C1 segment of cervical spinal cord (tissue), 14 donors: ENCODE measurements at places on chromosomes 1 and 21.

DNA sequence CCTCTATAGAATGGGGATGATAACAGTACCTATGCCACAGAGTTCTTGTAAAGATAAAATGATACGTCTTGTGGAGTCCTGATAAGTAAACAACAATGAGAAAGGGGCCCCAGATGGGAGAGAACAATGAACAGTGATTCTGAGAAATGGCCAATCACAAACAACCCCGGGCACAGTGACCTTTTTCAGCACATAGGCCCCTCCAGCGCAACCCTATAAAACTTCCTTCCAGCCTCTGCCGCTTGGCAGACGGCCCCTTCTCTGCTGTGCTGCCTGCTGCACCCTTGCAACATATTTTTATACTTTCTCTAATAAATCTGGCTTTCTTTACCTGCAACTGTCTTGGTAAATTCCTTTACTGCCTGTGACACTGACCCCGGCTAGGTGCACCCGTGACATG lies 8.9 kb downstream of the RCAN1 start:
- peak; percentile 48 for DNase-seq

DNA sequence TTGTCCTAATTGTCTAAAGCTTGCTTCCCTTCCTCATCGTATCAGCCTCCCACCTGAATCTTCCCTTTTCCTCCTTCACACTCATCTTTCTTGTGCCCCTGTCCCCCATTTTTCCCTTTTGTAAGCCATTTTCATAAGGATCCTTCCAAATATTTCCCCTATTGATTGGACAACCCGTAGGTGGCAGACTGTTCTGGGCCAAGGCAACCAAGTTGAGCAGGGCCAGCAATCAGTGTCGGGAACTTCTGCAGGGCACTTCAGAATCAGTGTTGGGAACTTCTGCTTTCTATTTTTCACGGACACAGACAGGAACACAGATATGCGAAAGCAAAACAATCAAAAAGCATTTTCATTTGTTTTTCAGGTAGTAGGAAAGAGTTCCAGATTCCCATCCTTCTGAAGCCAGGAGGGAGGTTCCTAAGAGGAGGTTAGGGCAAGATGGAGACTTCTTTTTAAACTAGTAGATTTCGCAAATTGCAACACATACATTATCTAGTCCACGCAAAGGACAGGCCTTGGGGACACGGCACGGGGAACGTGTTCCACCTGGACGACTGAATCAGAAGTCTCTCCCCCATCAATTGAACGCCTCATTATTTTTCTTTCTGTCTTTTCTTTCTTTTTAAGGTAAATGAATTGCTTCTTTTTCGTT lies 691 bp upstream of the MPZL1 start:
- peak; percentile 24 for DNase-seq

GRCh38 chr1:70499695-70500094 lies 88.6 kb downstream of the CTH start:
- no peak for DNase-seq

DNA sequence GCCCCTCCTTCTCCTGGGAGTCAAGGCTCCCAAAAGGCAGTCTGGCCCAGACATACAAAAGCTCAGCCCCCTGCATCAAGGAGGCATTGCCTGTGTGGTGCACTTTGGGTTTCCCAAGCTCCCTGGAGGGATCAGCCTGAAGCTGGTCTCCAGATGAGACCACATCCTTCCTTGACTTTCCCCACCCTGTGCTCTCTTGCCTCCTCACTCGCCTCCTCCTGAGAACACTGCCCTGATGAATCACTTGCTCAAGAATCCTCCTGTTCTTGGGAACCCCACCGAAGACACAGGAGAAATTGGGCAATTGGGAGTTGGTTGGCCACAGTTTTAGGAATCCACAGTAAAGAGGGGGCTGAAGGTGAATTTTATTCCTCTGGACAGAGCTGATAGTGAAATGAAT lies 34.8 kb upstream of the LYST start:
- DNase-seq = no peak

DNA sequence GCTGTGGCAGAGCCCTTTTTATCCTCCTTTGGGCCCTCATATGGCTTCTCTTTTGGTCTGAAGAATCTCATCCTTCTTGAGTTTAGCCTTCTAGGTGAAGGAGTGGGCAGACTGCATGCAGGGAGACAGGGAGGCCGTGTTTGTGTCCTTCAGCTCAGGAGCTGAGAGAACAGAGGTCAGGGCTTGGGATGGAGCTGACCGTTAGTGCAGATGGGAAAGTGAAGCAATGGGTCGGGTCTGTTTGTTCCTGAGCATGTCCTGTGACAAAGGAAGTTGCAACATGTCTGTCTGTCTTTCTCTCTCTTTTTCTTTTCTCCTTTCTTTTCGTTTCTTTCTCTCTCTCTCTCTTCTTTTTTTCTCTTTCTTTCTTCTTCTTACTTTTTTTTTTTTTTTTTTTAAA lies 14.9 kb downstream of the MAPKAPK2 start:
- DNase-seq = no peak

GRCh38 chr21:25036775-25037174 lies 570.5 kb downstream of the MRPL39 start:
- DNase-seq = no peak

DNA sequence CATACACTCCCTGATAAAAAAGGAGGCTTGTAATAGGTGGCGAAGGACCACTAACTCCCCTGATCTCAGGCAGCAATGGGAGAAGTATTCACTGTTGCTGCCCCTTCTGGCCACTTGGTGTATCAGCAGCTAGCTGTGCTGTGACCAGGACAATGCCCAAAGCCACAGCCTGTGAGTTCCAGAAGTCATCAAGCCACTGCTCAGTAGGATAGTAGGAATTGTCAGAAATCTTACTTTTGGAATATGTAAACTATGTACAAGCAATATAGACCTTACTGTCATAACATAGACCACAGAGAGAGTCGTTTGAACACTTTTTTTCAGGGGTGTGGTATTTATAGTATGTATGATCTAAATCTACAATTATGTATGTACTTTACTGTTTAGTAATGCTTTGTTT lies 248.3 kb upstream of the CAMK1G start:
- no peak for DNase-seq

GRCh38 chr1:117312453-117313138 lies 54.7 kb upstream of the MAN1A2 start:
- DNase-seq = no peak

- DNase-seq = no peak
Observed at GRCh38 chr21:42513985-42514882, 582 bp downstream of the SLC37A1 start.

DNA sequence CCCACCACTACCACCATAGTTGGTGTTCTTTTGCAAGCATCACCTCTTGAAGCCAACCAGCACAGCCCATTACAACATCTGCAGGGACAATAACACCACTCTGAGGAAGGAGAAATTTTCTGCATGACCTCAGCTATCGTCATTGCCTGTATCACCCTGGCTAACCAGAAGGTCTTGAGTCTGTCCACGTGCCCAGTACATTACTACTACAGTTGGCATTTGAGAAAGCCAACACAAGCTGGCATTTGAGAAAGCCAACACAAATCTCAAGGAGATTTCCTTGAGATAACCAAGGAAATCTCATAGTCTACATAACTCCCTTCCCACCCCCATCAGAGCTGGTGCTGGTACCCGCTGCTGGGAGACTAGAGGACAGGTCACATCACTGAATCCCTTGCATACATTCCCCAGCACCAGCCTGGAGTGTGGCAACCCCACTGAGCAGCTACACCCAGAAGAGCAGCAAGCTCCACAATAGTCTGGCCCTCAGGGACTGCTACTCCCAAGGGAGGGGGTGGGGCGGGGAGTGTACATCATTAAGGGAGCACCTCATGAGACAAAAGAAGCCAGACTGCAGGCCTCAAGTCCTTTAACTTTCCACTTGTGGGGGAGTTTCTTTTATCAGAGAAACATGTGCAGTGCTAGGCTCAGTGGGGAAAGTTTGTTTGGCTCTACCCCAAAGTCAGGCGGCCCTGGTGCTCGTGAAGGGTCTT lies 46.0 kb upstream of the GUCA2A start:
- DNase-seq = no peak

- DNase-seq = no peak
Observed at GRCh38 chr1:198564716-198565115, 24.2 kb upstream of the ATP6V1G3 start.

DNA sequence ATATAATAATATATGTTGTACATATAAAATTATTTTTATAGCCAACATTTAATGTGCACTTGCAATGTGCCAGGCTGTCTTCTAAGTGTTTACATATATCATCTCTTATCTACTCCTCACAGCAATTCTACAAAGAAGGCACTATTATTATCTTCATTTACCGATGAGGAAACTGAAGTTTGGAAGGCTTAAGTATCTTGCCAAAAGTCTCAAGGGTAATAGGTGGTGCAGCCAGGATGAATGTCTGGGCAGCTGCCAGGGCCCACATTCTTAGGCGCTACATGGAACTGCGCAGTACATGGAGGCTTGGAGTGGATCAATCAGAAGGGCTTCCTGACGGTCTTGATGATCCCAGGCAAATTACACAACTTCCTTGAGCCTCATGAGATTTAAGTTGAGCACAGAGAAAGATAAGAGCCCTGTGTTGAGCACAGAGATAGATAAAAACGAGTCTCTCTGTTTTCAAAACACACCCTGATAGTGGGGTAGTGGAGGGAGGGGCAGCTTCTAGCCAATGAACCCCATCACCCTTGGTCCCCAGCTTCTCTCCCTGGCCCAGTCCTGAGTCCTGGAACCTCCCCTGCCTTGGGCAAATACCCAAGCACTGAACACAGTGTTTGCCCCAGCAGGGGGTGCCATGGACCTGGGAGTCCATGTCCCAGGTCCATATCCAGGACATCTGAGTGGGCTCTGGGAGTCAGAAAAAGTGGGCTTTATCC lies 9.2 kb downstream of the POU3F1 start:
- no peak for DNase-seq

- peak; percentile 65 for DNase-seq
Observed at GRCh38 chr1:204363335-204364114, 3.8 kb upstream of the PLEKHA6 start.

GRCh38 chr1:69320757-69321211 lies 246.9 kb upstream of the LRRC7 start:
- no peak for DNase-seq

- no peak for DNase-seq
Observed at GRCh38 chr1:81330521-81330920, 470.2 kb upstream of the ADGRL2 start.

DNA sequence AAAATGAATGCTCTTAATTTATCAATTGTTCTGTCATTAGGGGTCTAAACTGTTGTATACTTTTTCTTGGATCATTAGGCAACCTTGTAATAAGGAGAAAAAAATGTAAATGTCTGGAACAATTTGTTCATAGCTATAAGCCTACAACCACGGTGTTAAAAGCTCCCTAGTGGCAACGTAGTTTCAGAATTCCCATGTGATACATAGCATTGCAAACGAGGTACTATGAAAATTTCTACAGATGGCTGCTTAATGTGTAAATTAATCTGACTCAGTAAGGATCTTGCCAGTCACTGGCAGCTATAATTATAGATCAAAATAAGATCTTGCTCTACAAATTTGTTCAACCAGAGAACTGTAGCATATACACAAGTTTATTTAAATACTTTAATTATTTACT lies 304.1 kb upstream of the ADGRL4 start:
- no peak for DNase-seq

DNA sequence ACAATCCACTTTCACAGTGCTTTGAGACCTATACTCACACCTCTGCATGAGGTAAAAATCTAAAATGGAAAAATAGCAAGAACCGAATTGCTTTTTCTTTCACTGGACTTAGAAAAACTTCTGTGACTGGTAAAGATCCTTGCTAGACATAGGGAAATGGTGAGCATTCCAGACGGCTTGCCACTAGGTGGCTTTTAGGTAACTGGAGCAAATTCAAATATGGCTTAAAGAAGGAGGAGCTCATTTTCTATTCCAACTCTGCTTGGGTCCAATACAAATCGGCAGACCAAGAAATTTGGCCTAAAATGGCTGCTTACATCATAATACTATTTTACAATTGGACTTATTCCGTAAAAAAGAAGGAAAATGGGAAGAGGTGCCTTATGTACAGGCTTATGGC lies 977.9 kb downstream of the ADGRL2 start:
- no peak for DNase-seq

GRCh38 chr21:24658026-24658425 lies 949.3 kb downstream of the MRPL39 start:
- DNase-seq = no peak

GRCh38 chr1:181416268-181416860 lies 67.0 kb upstream of the CACNA1E start:
- no peak for DNase-seq

- DNase-seq = no peak
Observed at GRCh38 chr1:48341221-48341620, 118.7 kb downstream of the SLC5A9 start.

DNA sequence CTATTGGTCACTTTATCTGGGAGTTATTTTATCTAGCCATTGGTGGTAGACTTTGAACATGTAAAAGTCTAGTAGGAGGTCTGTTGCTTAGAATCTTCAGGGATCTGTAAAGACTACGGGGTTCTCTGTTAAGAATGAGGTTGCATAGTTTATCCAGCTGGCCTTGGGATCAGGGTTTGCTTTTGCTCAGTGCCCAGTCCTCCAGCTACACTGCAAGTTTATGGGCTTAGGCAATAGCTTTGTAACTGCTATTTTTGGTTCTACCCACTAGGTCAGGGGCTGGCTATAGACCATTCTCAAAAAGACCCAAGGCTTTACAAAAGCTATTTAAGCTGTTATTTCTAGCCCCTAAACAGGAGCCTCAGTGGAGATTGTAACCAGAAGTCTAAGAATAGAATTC lies 9.8 kb downstream of the SH3GLB1 start:
- no peak for DNase-seq

DNA sequence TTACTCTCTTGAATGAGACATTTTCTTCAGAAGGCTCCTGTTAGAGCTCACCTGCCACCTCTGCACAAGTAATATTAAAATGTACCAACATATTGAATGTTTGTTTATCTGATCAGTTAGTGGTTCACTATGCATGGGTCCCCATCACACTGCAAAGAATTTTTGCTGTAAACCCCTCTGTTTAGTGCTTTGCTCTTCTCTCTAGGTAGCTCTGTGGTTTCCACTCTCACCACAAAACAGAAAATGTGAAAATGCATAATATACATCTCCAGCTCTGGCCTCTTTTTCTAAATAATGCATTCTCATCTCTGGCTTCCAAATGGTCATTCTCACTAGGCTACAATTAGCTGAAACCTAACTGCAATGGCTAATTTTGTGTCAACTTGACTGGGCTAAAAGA lies 176.7 kb downstream of the TRIM33 start:
- no peak for DNase-seq

GRCh38 chr1:171213559-171214454 lies 28.7 kb downstream of the FMO2 start:
- DNase-seq = no peak

- DNase-seq = peak; percentile 29
Observed at GRCh38 chr1:212683357-212683722, 16.3 kb downstream of the BATF3 start.

- DNase-seq = no peak
Observed at GRCh38 chr1:203075236-203076030, 10.4 kb downstream of the MYOG start.

DNA sequence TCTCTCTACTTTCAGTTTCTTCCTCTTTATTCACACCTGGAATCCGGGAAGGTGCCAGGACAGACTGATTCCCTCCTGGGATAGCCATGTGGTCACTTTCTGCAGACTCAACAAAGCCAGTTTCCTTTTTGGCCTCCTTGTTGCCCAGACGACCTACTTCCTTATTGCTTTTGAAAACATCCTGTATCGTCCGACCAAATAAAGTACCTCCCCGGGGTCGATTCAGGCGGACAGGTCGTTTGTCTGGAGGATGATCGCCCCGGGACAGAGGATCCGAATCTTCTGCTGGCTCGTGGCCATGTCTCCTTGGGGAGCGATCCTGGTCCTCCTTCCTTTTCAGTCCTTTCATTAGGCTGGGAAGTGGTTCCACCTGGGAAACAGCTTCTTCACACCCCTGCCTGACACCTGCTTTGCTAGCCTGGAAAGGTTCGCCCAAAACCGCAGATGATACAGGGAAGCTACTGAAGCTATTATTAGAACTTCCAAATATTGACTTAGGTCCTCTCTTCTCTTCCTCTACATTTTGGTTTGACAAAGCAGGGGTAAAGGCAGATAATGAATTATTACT lies 1.2 kb downstream of the MCM3AP start:
- DNase-seq = no peak
